ENCODE measurements at places on chromosomes 12 and 14.

DNA sequence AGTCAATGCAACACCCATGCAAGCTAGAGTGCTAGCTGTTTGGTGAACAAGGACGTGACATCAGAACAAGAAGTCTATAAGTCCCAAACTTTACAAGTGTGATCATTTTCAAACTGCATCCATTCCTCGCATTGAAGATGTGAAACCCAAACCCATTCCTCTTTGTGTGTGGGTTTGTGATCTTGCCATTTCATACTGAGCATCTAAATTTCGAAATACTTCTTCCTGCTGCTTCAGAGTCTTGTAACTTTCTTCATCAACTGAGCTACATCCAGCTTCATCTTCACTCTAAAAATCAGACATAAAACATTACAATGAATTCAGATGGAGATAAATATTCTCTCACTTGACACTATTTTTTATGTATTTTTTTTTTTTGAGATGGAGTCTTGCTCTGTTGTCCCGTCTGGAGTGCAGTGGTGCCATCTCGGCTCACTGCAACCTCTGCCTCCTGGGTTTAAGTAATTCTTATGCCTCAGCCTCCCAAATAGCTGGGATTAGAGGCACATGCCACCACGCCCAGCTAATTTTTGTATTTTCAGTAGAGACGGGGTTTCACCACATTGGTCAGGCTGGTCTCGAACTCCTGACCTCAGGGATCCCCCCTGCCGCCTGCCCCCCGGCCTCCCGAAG lies 4.8 kb upstream of the ZCCHC8 start:
- no peak for DNase-seq

DNA sequence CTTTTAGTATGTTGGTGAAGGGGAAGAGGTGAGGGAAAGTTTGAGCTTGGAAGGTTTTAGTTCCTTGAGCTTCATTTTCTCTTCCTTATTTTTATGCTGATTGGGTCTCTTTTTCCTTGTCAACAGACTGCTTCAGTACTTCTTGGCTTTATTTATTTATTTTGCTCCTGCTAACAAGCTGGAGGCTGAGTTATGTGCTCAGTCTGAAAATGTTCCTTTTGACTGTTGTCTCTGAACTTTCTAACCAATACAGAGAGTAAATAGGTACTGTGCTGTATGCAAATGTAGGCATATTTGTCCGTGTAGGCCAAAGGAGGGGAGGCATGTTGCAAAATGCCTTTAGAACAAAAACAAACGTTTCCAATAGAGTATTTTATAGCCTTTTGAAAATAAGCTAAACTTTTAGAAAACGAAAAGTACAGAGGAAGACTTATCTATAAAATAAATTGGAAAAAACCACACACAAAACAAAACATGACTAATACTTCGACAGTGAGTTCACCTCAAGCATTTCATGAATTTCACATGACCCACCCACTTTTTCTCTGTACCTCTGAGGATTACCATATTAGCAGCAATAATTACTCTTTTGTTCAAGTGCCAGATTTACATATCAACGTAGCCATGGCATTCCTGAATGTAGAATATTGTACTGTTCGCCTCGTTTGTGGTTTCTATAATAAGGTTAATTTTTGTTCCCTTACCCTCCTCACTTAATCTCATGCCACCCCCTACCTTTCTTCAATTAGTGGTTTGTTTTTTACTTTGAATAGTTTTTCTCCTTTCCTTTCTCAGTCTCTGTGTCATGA lies 4.7 kb upstream of the CREBL2 start:
- DNase-seq = peak; percentile 43

DNA sequence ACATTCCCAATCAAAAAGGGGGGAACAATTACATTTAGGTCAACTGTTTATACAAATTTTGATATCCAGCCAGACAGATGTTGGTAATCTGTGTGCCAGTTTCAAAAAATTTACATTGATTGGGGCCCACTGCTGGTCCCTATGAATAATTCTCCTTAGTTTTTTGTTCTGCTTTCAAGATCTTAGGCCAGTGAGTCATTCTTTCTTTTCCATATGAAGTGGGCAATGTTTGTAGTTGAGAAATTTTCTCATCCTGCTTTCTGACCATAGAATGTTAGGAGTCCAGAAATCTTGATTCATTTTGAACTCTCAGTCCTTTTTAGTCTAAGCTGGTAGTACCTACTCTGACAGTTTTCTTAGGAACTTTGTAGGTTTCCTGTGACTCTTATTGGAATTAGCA lies 244.3 kb downstream of the DIO2 start:
- DNase-seq = peak; percentile 73

DNA sequence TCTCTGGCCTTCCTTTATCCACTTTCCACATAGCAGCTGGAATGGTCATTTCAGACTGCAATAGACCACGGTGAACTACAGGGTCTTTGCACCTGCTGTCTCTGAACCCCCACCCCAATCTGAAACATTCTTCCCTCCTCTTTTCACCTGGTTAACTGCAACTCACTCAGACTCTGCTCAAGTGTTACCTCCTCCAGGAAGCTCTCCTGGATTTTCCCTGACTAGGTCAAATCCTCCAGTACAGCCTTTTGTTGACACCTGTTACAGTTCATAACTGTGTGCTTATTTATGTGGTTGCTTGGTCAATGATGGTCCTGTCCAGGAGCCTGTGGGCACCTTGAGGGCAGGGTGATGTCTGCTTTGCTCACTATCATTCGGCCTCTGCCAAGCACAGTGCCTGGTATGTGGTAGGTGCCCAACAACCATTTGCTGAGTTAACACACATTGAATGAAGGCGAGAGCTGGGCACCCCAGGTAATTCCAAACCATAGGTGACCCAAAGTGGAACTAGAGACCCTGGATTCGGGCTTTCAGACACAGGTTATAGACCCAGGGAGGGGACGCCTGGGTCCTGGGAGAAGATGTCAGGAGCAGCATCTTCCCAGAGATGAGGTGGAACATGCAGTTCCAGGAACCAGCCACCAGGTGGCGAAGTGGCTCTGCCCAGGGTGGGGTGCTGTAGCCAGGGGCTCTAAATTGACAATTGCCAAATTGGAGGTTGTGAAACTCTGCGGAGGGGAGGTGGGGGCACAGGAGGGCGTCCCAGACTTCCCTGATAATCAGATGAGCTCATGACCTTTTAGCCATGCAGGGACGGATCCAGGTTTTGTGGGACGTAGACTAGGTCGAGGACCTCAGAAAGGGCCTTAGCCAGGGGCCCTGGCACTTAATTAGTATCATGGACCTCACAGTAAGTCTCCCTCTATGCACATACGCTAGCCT lies 28.1 kb downstream of the TRPV4 start:
- peak; percentile 24 for DNase-seq

GRCh38 chr12:132426349-132427173 lies 63.4 kb upstream of the FBRSL1 start:
- DNase-seq = no peak

DNA sequence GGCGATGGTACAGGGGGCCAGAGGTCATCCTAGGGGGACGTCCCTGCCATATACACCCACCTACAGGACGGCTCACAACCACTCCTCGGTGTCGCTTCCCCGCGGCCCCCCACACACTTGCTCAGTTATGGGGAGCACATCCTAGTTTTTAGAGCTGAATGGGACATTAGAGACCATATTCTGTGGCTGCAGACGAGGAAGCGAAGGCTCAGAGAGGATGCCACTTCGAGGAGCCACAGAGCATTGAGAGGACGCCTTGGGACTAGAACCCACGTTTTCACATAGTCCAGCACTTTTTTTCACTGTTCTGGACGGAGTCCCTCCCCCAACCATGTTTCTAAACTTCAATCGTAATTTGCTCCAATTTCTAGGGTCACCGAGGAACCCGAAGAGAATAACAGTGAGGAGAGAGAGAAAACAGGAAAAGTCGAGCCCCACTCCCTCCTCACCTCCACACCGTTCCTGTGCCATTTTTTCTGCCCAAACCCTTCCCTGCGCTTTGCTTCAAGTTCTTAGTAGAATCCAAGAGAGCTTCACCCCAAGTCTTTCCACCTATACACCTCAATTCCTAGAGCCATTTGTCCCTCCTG lies 641 bp upstream of the ASCL1 start:
- DNase-seq = no peak

GRCh38 chr12:66799551-66799950 lies 120.7 kb upstream of the GRIP1 start:
- DNase-seq = no peak

GRCh38 chr14:38254571-38255407 lies 1.1 kb downstream of the CLEC14A start:
- no peak for DNase-seq

Measured in HCEC 1CT (cell line).